Hematopoietic multipotent progenitor cell treated with erythropoietin and hydrocortisone succinate and interleukin-3 and kit ligand, for 15 days (in vitro differentiated cells): ENCODE measurements at places on chromosomes 7 and 10.

DNA sequence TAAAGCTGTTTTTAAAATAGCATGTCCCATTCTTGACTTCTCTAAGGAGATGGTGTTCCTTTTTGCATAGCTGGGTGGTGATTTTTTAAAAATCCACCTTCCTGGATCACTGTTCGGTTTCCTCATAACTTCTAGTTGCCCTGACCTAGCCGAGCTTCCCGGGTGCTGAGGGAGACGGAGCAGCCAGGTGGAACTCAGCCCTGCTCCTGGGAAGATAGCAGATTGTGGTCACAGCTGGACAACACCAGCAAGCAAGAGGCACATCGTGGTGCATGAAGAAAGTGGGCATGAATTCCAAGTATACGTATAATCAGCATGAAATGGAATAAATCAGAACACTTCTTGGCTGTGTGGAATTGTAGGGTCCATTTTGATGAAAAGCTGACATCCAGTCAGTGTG, 73.5 kb upstream of the RSU1 start:
- DNase-seq = no peak

DNA sequence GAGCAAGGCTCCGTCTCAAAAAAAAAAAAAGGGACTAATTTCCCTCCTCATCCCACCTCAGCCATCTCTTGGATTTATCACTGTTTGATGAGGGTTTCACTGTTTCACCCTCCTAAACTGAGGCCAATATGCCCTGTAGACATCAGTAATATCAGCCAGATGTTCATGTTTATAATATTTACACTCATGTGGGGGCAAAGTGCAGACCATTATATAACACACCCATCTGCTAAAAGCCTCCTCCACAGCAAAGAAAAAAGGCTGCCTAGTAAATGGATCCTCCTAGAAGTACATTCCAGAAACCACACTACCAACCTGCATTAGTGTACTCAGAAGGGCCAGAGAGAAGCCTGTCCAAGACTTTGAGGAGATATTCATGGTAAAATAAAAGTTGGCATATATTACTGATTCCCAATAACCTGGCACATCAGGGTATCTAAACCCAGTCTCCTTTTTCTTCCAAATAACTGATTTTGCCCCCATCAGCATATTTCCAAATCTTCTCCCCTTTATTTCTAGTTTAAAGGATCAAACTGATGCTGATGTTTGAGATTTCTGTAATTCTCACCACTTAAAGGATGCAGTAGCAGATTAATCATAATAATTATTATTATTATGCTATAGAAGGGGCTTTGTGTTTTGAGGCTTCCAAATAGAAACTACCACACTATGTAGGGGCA, 55.1 kb downstream of the LGI1 start:
- DNase-seq = no peak

GRCh38 chr10:52004342-52004949, 305.1 kb upstream of the CSTF2T start:
- DNase-seq = no peak

DNA sequence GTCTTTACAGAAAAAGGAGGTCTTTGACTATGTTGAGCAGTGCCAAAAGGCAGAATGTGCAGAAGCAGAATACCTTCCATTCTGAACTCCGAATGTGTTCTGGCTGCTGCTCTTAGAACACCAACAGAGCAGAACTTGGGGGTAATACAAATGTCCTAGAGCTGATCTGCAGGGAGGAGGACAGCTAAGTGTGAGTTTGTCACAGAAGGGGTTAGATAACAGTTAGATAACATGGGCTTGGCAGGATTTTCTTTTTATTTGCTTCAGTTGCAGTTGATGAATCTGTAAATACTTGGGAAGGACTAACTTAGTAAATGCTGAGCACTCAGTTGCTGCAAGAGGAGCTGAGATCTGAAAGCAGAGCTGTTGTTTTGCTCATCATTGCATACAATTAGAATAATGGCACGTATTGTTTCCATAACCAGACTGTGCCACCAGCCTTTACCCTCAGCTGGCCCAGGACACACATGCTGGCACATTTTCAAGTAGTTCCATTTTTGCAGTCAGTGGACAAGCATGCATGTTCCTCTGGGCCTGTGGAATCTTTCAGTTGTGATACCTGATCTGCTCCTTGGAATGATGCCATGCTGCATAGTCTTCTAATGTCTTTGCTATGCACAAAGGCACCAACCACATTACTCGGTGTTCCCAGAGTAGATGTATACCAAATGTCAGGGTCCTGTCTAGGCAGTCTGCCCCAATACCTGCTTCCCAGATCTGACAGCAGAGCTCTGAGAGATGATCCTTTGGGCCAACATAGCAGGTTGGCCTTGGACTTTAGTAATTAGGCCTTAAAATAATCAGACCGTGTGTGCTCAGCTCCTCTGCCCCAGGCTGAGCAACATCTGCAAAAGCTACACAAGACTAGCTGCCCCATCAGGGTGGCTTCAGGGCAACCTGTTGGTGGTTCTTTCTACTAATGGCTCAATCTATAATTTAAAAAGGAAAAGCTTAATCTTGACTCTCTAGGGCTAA, 55.7 kb downstream of the GSDME start:
- DNase-seq = no peak

DNA sequence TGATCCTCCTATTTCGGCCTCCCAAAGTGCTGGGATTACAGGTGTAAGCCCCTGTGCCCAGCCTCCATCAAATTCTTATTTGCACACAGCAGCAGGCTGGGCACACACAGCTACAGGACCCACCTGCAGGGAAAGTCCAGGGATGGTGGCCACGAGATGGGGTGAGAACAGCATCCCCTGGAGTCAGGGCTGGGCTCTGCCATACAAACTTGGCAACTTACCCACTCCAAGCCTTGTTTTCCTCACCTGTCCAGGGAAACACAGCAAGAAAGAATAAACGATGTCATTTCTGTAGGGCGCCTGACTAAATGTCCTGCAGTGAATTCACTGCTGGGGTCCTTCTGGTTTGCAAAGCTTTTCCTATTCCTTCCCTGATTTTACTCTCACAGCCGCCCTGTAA, 5.5 kb downstream of the MYH16 start:
- DNase-seq = no peak

DNA sequence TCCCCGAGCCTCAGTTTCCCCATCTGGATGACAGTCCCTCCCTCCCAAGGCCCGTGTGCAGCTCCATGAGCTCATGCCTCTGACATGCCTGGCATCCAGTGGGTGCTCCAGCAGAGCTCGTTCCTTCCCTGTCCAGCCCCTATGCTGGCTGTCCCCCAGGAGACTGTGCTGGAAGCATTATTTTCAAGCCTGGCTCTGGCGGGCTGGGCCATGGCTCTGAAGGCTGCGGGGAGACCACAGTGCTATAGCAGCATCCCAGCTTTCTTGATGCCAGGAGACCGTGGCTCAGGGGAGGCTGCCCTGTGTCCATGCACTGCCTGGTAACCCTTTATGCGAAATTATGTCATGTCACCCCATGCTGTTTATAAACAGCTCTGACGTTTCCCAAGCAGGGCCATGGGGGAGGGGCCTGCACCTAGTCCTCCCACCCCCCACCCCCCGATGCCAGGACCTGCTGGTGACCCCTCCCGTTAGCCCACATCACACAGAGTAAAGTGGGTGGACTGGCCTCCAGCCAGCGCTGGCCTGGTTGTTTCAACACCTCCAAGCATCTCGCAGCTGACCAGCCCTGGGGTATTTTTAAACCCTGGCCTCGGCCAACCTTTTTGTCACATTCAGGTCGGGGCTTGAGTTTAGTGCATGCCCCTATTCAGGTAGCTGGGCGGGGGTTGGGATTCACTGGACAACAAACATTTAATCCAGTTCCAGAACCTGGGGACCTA, 105.9 kb upstream of the ZNF716 start:
- DNase-seq = no peak

GRCh38 chr7:158999496-158999895, 143.1 kb downstream of the DYNC2I1 start:
- DNase-seq = no peak

- DNase-seq = no peak
Measured at GRCh38 chr7:111103678-111104274, 12.8 kb downstream of the LRRN3 start.

GRCh38 chr7:111101856-111102646, 11.1 kb downstream of the LRRN3 start:
- DNase-seq = no peak

DNA sequence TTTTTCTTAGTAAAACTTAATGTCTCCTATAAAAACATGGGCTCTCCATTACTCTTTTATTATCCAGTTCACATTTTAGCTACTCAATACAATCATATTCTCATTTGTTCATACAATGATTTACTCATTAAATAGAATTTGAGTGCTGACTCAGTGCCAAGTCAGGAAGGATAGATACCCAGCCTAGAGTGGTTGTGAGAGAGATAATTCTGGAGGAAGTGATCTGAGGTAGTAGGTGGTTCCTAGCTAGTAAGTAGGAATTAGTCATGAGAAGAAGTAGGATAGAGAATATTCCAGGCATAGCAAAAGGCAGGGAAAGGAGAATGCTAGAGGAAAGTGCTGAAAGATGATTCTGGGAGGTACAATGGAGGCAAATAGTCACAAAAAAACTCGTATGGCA, 133.5 kb upstream of the MBL2 start:
- no peak for DNase-seq

DNA sequence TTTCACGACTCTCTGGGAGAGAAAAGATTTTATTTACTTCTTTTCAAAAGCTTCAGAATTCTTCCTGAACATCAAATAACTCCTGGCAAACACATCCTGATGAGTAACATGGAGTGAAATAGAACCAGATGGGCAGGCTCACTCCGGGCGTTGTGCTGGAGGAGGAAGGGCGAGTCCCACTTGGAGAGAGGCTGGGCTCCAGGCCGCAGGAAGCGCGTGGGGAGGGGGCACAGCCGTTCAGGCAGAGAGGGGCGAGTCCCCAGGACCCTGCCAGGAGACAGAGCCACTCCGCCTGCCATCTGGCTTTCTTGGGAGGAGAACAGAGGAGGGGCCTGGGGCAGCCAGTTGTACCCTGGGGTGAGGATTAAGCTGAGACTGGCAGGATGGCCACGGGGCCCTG, 265.9 kb upstream of the ZMIZ1 start:
- DNase-seq = no peak

DNA sequence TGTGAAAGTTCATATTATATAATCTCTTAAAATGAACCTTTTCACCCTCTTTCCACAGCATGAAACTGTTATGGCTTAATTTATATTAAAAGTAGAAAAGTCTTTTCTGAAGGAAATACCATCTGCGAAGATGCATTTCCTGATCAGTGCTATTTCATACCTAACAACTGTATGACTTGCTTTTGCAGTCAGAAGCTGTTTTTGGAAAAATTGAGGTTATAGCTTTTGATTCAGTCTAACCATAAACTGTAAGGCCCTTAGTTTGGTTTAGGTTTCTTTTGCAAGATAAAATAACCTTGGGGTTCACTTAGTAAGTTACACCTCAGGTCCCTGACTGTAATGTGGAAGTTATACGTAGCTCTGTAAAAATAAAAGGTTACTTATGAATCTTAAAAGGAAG, 22.7 kb upstream of the PARP12 start:
- no peak for DNase-seq

DNA sequence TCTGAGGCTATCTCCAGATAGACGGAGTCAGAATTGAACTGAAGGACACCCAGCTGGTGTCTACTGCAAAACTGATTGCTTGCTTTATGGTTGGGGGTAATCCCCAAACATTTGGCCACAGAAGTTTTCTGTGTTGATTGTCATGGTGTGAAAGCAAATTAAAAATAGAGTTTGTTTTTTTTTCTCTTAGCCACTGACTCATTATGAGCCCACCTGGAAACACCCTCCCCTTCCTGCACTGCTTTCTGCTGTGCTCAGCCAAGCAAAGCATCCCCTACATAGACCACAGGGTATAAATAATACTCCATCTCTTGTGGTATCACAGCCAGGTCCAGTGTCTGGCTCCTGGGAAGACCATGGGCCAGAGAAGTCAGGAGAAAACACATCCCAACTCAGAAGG, 6.5 kb upstream of the VWC2 start:
- DNase-seq = no peak

GRCh38 chr7:78191475-78192079, 393.0 kb downstream of the PHTF2 start:
- no peak for DNase-seq

GRCh38 chr10:121680879-121681655, 82.8 kb upstream of the FGFR2 start:
- no peak for DNase-seq

GRCh38 chr7:155517969-155518368, 28.4 kb downstream of the CNPY1 start:
- no peak for DNase-seq

GRCh38 chr7:120207037-120207436, 65.9 kb upstream of the KCND2 start:
- no peak for DNase-seq

DNA sequence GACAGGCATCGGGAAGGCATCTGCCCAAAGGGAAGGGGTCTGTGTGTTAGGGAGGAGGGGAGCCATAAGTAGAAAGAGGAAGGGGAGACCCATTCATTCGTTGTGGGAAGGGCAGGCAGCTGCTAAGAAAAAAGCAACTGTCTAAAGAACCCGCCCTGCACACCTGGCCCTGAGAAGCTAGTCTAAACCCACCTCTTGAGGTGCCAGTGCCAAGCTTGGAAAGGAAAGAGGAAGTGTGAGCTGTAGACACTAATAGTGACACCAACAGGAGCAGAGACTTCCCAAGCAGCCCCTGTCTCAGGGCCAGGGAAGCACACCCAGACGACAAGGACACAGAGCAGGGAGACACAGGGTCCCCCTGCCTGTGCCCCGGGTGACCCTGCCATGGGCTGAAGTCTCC, 40.8 kb upstream of the PRSS58 start:
- DNase-seq = no peak

- DNase-seq = no peak
Measured at GRCh38 chr10:4141471-4141870, 356.5 kb upstream of the KLF6 start.

- DNase-seq = no peak
Measured at GRCh38 chr10:88851706-88852105, at the start of gene ANKRD22. ANKRD22 (minus strand) TSS chr10:88851844; CDS start chr10:88851607, 237 bp downstream.

DNA sequence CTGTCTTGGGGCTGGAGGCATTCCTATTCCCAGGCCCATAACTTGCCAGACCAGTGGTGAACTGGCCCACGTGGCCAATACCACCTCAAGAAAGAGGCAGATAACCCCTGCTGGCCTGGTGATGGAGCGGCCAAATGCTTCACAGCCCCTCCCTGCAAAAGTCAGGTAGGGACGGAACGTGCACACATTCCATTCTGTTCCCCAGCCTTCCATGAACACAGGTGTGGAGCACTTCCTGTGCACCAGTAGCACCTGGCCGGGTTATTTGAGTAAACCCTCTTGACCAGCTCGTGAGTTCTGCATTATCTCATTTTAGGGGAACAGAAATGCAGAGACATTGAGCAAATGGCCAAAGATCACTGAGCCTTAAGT, 134.4 kb downstream of the SH3PXD2A start:
- DNase-seq = no peak

- DNase-seq = no peak
Measured at GRCh38 chr10:11787846-11788245, 35.3 kb upstream of the PROSER2 start.
